Stimulated activated CD8-positive, alpha-beta memory T cell treated with anti-CD3 and anti-CD28 coated beads, Interleukin-12 subunit alpha, Interleukin-12 subunit beta, amount 100 ng/mL, for 4 hours (primary cell): ENCODE measurements at places on chromosomes 16 and 17.

- no peak for DNase-seq
These were observed 16.7 kb downstream of the SLC6A2 start for GRCh38 chr16:55672471-55672870.

DNA sequence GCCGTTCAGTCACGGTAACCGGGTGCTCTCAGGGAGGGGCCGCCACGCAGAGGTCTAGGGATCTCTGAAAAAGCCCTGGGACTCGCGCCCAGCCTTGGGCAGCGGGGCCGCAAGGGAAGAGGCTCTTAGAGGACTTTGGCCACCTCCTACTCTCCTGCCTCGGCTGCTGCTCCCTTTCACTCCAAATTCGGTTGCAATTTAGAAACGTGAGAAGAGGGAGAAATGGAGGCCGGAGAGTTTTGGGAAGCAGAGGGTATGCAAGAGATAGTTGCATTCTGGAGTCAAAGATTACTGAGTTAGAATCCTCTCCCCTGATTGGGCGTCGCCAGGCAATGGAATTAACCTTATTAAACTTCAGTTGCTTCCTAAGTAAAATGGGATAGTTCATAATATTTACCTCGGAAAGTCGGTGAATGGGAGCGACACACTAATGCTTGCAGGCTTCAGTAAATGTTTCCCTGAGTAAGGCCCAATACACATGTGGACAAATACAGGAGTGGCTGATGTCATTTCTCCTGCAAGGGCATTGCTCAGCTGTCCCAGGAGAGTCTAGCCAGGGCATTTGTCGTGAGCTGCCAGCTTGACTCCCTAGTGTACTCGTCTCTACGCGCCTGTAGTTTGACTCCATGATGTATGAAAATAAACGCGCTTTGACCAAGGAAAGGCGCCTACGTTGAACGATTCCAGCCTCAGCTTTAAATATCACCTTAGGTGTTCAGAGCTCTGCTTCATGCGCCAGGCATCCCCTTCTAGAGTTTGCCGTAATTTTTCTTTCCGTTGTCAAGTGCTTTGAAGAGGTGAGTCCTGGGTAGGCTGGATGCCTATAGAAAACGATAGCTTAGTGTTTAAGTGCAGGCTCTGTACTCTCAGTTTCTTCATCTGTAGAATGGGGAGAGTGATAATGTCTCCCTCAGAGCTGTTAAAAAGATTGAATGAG is 667 bp downstream of the OGFOD1 start:
- DNase-seq = no peak

DNA sequence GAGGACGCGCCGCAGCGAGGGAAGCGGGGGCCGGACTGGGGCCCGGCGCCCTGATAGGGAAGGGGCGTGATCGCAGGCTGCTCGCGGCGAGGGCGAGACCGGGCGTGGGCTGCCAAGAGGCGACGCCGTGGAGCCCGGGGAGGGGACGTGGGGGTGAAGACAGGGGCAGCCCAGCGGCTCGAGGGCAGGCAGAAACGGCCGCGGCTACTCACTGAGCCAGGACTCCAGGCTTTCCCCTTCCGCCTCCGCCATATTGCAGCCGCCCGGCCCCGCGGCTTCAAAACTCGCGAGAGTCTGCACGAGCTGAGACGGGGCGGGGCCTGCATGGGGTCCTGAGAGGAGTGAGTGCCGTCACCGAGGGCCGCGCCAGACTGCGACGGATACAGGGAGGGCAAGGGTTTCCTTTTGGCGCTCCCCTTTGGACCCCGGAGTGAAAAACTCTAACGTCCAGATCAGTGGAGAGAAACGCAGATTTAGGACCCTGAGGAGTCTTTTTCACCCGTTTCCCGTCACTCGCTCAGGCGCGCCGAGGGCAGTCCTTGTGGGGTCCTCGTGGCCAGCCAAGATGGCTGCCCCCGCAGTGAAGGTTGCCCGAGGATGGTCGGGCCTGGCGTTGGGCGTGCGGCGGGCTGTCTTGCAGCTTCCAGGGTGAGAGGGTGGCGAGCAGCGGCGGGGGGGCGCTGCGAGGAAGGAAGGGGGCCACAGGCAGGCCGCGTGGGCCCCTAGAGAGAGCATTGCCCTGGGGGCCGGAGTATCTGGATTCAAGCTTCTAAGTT is at the start of the genes GGA3 and MRPS7:
Gene GGA3, minus strand, starts transcription at position 271 of the 776 bp plus-strand sequence. Its CDS starts 19 bp downstream, at position 252.
Gene MRPS7, plus strand, starts transcription at position 544 of the 776 bp plus-strand sequence. Its CDS starts 22 bp downstream, at position 566.
- peak; percentile 91 for DNase-seq

DNA sequence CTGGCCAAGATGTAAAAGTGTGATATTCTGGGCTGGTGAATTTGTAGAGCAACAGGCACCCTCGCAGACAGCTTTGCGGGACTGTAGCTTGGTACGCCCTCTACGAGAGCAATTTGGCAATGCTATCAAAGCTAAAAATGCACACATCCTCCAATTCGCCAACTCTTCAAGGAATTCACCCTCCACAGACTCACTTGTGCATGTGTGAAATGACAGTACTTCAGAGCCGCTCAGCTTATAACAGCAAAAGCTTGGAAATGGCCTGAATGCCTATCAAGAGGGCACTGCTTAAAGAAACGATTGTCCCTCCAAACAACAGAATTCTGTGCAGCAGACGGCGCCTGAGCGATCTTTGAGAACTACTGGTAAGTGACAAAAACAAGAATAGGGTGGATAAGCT is 130.8 kb downstream of the SDK2 start:
- DNase-seq = no peak

GRCh38 chr16:89905511-89906139 is 13.0 kb upstream of the MC1R start:
- no peak for DNase-seq

DNA sequence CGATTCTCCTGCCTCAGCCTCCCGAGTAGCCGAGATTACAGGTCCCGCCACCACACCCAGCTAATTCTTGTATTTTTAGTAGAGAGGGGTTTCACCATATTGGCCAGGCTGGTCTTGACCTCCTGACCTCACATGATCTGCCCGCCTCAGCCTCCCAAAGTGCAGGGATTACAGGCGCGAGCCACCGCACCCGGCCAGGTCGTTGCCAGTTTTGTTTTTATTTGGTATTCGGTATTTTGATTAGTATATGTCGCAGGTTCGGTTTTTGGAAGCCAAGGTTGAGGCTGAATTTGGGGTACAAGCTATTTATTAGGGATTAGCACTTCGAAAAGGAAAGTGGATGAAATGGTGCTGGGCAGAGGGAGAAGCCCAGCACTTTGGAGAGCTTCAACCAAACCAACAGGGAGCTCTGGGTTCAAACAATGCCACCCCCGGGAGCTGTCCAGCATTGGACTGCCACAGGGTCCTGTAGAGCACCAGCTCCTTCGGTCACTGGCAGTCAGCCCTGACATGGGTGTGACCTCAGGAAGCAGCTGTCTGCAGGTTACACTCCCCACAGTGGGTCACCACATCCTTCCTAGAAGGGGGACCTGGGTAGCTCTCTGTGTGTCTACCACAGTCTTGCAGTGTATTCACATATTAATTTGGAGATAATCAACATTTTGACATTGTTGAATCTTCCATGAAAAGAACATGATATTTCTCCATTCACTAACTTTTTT is 1.5 kb upstream of the CLEC10A start:
- no peak for DNase-seq

DNA sequence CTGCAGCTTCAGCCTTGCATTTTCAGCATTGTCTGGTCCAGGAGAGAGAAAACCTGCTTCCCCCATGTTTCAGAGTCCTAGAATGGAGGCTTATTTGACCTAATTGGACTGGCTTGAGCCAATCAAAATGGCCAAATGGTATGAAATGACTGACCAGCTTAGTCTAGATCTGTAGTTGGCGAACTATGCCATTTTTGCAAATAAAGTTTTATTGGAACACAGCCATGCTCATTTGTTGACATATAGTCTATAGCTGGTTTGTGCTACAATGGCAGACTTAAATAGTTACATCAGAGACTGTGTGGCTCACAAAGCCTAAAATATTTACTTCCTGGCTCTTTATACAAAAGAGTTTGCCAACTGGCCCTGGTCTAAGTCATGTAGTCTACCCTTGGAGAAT is 180.8 kb downstream of the HS3ST3B1 start:
- no peak for DNase-seq

- DNase-seq = no peak
These were observed 82.4 kb upstream of the TOX3 start for GRCh38 chr16:52629296-52629695.

- DNase-seq = no peak
These were observed 26.3 kb downstream of the VPS53 start for GRCh38 chr17:688100-688989.
